K562 (cell line): ENCODE measurements at places on chromosomes 1 and 21. TPM values are rescaled to one million over a fixed set of nuclear protein-coding genes. Genes with fewer than 3 reads are reported as not detected.
A peak's percentile ranks its signal among the peaks of the same experiment; 100 is the strongest.

GRCh38 chr21:31287201-31287600 is 56.9 kb downstream of the TIAM1 start:
- DNase-seq, result no peak

The TRIM58 gene
- polyA plus RNA-seq, result 8.7 and 10.4 TPM in 2 replicates

DNA sequence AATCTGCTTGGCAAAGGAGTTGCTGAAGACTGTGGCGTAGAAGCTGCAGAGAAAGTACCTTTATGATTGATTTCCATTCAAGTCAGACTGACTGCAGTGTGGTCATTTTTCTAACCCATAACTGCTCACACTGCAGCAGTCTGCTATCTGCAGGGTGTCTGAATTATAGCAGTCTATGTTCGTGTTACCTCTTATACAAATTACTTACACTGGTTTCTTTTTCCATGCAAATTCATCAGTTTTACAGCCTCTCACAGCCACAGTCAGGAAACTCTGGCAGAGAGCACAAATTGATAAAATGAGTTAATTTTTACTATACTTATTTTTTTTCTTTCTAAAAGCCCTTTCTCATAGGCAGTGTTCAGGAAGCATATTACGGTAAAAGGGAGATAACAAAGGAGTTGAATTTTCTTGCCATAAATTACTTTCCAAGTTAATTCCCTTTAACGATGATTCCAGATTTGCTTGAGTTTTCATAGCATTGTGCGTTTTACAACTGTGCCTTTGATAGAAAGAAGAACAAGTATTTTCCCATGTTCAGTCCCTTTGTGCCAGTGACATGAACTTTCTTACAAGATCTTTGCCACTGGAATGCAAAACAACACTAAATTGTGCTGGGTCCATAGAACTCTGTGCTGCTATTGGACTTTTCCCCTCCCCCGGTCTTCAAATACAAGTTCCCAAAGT is 261.5 kb downstream of the NFIA start:
- no peak for DNase-seq

The SYCP1 gene
- polyA plus RNA-seq, result not detected in 2 replicates

The KCNK2 gene
- polyA plus RNA-seq, result not detected in 2 replicates

GRCh38 chr1:160048335-160048734 is 16.5 kb upstream of the PIGM start:
- DNase-seq, result no peak

The NBPF10 gene
- polyA plus RNA-seq, result 0.63 and 0.66 TPM in 2 replicates

DNA sequence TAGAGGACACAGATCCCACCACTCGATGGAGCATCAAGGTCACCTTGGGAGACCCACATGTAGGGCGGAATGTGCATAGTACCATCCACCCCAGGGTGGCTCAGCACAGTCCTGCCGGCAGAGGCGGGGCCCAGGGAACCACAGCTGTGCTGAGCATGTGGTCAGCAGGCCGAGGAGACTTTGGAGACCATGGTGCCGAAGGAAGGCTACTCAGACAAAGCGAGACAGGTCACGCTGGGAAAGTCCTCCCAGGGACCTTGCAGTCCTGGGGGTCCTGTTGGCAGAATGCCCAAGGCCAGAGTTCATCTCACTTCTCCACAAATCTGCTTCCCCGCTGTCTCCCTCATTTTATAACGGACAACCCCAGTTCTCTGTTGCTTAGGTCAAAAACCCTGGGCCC is 22.5 kb downstream of the WNT3A start:
- DNase-seq, result no peak

GRCh38 chr1:64167176-64167575 is 36.2 kb upstream of the UBE2U start:
- DNase-seq, result no peak

GRCh38 chr1:183234660-183235476 is 48.8 kb downstream of the LAMC2 start:
- peak; percentile 34 for DNase-seq

- no peak for DNase-seq
Measured at GRCh38 chr1:115142616-115143015, 53.3 kb upstream of the TSPAN2 start.

The PGD gene
- 257 and 270 TPM in 2 replicates for polyA plus RNA-seq

DNA sequence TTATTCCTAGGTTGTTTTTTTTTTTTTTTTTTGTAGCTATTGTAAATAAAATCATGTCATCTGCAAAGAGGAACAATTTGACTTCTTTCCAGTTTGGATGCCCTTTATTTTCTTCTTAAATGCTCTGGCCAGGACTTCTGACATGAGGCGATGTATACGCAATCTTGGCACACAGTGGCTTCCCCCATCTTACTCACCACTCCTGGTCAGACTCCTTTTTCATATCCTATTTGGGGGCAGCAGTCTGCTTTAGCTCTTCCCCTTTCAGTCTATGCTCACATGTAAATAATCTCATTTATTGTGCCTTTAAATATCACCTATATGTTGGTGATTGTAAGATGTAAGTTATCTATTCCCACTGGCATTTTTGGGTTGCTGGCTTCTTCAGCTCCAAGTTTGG is 56.1 kb downstream of the SLAMF6 start:
- DNase-seq, result no peak

- no peak for DNase-seq
Measured at GRCh38 chr1:20142001-20142710, 3.0 kb downstream of the PLA2G2F start.

- no peak for DNase-seq
Measured at GRCh38 chr1:213600879-213601278, 386.9 kb upstream of the PROX1 start.

The OR2T2 gene
- polyA plus RNA-seq, result not detected in 2 replicates

GRCh38 chr1:212158912-212159796 is 123.6 kb downstream of the DTL start:
- peak; percentile 69 for DNase-seq

GRCh38 chr1:167344615-167345385 is 124.1 kb downstream of the POU2F1 start:
- no peak for DNase-seq

DNA sequence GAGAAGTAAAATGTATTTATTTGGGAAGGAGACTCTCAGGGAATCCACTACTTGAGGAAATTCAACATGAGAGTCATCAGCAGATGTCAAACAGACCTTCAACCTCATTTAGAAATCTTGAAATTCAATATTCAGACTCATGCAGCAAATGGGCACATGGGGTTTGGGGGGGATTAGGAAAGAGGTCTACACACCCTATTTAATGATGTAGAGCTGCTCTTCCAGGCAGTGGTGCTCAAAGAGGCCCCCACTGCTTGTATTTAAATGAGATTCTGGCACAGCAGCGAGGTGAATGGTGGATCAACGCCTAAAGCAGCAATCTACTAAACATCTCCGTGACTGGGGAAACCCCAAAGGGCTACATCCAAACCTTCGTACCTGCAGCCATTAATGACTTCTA is 213.2 kb upstream of the C8B start:
- DNase-seq, result no peak

The SELP gene
- polyA plus RNA-seq, result not detected in 2 replicates

The SLC2A1 gene
- 48.0 and 52.8 TPM in 2 replicates for polyA plus RNA-seq

- DNase-seq, result no peak
Measured at GRCh38 chr1:15452216-15452615, 4.3 kb upstream of the CELA2A start.

The INAVA gene
- not detected in 2 replicates for polyA plus RNA-seq

DNA sequence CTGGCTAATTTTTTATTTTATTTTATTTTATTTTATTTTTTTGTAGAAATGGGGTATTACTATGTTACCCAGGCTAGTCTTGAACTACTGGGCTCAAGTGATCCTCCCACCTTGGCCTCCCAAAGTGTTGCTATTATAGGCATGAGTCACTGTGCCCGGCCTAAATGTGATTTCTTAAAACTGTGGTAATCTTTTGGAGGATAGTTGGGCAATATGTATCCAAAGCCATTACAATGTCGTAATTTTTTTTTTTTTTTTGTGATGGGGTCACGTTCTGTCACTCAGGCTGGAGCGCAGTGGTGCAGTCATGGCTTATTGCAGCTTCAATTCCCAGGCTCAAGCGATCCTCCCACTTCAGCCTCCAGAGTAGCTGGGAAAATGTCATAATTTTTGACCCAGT is 14.2 kb downstream of the ETV3L start:
- DNase-seq, result no peak

The NIBAN1 gene
- 12.4 and 16.2 TPM in 2 replicates for polyA plus RNA-seq

DNA sequence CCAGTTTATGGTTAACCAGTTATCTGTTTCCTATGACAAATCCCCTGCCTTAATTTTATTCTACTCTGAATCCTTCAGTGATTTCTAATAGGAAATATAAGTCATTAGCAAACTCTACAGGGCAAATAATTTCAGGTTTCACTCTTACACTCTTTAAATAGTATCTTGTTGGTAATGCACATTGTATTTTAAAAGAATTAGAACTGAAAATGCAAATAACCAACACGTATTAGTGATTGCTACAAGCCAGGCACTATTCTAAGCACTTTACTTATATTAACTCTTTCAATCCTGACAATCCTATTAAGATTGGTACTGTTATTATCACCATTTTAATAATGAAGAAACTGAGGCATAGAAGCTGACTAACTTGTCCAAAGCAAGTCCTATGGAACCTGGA is 48.3 kb upstream of the LHX8 start:
- no peak for DNase-seq

- no peak for DNase-seq
Measured at GRCh38 chr1:216535059-216535458, 111.8 kb upstream of the USH2A start.

The ST6GALNAC3 gene
- polyA plus RNA-seq, result not detected in 2 replicates

DNA sequence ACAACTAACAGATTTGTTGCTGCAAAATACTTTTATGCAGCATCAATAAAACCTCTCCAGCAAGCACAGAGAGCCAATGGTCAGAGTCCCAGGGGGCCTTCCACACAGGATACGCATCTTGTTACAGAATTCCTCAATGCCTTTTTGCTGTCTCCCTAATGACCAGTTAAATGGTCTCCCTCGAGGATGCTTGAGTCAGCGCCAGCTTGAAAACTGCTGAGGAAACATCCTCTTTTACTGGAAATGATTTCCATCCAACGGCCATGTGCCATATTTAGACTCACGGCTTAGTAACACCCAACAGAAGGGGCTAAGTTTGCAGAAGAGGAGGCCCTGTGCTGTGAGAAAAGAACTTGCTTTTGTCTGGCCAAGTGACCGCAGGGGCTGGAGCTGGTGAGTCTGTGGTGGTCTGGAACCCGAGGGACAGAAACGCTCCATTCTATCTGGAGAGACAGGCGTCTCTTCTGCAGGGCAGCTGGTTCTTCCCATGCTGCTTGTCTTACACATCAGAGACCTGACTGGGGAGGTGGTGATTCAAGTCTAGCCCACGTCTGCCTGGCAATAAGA is 496.4 kb downstream of the SETD4 start:
- no peak for DNase-seq

GRCh38 chr1:34125721-34126380 is 39.2 kb downstream of the CSMD2 start:
- DNase-seq, result no peak

GRCh38 chr1:66403007-66403731 is 130.8 kb upstream of the SGIP1 start:
- no peak for DNase-seq

The TMCO1 gene
- polyA plus RNA-seq, result 123 and 126 TPM in 2 replicates

GRCh38 chr21:33493756-33494155 is 2.2 kb upstream of the DNAJC28 start:
- DNase-seq, result no peak

The RUNX1 gene
- polyA plus RNA-seq, result 20.1 and 30.6 TPM in 2 replicates

DNA sequence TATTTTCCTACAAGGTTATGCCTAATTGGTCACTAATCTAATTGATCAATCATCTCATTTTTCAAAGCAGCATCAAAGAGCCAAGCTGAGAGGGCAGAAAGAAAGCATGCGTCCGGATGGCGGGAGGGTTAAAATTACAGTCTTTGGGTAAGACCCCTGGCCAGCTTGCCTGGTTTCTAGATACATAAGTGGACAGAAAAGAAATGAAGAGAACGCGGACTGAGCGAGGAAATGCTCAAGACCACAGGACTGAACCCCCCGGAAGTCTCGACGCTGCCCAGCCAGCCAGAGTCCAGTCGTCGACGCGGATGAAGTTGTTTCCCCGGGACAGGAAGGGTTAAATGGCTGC is 297.2 kb downstream of the OMA1 start:
- DNase-seq, result no peak

The GSTM3 gene
- polyA plus RNA-seq, result 8.9 and 9.4 TPM in 2 replicates

DNA sequence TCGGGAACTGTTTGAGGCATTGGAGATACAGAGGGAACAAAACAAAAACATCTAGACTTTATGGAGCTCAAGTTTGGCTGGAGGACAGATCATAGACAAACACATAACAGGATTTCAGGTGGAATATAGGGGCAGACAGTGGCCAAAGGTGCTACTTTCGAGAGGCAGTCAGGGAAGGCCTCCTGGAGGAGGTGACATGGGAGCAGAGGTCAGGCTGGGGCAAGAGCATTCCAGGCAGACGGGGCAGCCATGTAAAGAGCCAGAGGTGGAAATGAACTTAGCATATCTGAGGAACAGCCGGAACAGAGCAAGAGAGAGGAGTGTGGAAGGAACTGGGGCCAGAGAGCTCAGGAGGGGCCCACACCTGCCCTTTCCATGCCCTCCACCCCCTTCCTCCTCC is 122.3 kb downstream of the DMRTB1 start:
- no peak for DNase-seq

The AMPD1 gene
- polyA plus RNA-seq, result 0.17 TPM in 1 of 2 replicates, not detected in the other

The ATP5PB gene
- polyA plus RNA-seq, result 1,033 and 1,042 TPM in 2 replicates

DNA sequence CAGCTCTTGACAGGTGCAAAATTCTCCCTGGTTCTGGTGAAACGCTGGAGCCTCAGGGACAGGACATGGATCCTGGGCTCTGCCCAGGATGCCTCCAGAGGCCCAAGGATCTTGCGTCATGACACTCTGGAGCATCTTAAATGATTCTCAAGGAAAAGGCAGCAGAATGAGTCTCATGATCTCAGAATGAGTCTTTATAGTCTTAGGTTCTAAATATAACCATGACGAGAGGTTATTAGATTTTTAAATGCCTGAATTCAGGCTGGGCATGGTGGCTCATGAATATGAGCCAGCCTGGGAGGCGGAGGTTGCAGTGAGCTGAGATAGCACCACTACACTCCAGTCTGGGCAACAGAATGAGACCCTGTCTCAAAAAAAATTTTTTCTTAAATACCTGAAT is 55.5 kb downstream of the ECE1 start:
- DNase-seq, result no peak

- no peak for DNase-seq
Measured at GRCh38 chr1:79373481-79374125, 367.1 kb upstream of the ADGRL4 start.

DNA sequence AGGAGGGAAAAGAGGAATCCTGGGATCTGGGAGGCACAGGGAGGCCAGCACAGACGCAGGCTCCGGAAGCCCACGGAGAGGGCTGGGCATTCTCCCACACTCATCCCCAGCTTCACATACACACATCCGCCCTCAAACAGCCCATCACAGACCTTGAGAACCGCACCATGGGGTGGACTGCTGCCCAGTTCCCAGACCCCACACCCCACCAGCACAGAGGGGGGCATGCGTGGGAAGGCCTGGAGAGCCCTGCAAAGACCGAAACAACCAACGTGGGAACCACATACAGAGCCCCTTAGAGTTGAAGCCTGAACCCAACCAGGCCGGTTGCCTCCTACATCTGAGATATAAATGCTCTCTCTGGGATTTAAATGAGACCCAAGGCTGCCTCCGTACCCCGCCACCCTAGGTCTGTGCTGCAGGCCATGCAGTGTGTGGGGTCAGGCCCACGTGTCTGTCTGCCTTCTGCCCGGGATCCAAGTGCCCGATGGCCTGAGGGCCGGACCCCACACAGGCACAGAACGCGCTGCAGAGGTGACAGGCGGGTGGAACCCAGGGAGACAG is 126.2 kb upstream of the COL6A1 start:
- DNase-seq, result no peak

The LRRN2 gene
- polyA plus RNA-seq, result not detected in 2 replicates

The UBASH3A gene
- 1.0 and 1.4 TPM in 2 replicates for polyA plus RNA-seq
